ENCODE measurements at places on chromosomes 7 and 10.

- no peak for DNase-seq
Observed at GRCh38 chr10:46035923-46036849, 5.8 kb upstream of the NCOA4 start.

GRCh38 chr7:150942001-150942590 is 36.0 kb downstream of the KCNH2 start:
- no peak for DNase-seq

GRCh38 chr10:122298598-122299301 is 27.7 kb downstream of the BTBD16 start:
- peak; percentile 82 for DNase-seq

DNA sequence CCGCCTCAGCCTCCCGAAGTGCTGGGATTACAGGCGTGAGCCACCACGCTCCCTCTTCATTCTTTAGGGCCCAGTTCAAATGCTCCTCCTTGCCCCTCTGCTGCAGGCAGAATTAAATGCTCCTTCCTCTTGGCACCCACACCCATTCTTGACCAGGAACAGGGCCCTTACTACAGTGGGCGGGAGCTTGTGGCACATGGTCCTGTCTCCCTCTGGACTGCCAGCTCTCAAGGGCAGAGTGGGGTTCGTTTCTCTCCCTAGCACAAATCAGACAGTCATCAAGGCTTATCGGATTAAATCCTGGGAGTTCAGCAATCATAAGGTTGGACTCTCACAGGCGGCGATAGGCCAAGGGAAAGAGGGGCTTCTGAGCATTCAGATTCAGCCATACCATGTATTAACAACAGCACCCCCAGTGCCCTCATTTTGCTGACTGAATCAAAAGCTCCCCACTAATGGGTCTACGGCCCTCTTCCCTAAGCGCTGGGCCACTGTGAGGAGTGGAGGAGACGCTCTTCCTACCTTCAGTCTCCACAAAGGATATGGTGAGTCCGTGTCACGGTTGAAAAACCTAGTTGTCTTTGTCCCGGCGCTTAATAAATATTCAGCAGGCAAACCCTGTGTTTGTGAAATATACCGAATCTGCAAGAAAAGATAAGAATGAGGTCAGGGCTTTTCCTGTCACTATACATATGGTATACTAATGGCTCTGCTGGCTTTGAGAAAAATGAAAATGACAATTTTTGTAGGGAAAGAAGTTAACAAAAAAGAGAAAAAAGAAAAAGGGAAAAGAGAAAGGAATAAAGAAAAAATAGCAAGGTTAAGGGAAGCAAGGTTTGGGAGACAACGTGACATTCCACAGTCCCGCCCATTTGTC is 107.4 kb downstream of the CLEC2L start:
- DNase-seq = no peak

DNA sequence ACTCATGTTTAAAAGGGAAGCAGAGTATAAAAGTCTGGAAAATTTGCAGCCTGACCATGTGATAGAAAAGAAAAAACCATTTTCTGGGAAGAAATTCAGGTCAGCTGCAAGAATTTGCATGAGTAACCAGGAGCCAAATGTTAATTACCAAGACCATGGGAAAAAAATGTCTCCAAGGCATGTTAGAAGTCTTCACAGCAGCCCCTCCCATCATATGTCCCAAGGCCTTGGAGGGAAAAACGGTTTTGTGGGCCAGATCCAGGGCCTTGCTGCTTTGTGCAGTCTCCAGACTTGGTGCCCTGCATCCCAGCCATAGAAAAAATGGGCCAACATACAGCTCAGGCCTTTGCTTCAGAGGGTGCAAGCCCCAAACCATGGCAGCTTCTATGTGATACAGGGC is 1019.6 kb upstream of the SORCS1 start:
- DNase-seq = no peak

DNA sequence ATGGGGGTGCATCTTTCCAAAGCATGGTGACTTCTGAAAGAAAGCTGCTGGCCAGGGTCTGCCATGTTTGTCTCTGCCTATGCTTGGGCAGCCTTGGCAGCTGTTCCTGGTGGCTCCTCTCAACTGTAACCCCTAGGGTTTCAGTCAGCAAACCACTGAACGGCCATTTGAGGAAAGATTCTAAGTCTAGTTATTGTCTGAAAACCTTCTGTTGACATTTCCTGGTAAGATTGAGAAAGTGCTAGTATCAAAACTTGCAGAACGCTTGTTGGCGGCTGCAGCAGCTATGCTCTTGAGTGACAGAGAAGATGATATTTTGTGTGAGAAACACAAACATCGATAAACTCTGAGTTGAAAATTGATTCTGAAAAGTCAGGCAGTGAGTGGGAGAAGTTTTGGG is 523.1 kb downstream of the LRMDA start:
- no peak for DNase-seq

DNA sequence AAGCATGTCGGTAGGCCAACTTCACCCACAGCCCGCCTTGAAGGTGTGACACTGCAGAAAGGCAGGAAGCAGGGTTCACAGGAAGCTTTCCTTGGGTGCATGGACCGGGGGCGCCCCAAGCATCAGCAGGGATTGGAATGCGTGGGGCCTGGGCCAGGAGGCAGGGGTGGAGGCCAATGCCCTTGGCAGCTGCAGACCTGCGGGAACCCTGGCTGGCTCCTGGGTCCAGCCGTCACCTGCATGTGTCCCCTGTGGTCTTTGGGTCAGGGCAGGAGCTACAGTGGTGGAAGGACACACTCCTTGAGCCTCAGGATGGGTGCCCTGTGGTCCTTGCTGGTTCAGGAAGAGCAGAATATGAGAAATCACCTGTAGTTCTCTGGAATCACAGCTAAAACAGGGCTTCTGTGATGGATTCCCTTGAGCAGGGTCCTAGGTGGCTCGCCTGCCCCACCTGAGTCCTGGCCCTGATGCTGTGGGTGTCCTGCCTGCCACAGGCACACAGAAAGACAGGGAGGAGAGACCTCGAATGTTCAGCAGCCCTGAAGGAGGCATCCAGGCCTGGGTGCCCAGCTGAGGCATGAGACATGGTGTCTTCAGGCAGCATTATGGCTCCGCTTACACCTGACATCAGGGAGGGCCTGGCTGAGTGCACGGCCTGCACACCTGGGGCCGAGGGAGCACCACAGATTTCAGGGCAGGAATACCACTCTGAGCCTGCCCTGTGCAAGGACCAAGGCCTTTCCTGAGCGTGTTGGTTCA is 15.1 kb downstream of the ANTXRL start:
- DNase-seq = no peak

GRCh38 chr7:100082978-100083377 is 1.5 kb upstream of the ZNF3 start:
- no peak for DNase-seq
